ENCODE measurements at places on chromosomes 16 and 17. TPM values are rescaled to one million over a fixed set of nuclear protein-coding genes. Genes with fewer than 3 reads are reported as not detected.
A peak's percentile ranks its signal among the peaks of the same experiment; 100 is the strongest.

DNA sequence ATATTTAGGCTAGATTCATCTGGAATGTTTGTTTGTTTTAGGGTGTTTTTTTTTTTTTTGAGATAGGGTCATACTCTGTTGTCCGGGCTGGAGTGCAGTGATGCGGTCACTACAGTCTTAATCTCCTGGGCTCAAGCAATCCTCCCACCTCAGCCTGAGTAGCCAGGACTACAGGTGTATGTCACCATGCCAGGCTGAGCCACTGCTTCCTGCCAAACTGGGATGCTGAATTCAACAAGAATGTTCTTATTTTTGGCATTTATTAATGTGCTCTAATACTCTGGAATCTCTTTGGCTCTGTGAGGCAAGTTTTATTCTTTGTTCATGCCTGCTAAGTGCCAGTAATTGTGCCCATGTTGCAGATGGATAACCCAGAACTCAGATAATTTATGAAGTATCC, 21.5 kb downstream of the SP2 start:
- no peak for DNase-seq

DNA sequence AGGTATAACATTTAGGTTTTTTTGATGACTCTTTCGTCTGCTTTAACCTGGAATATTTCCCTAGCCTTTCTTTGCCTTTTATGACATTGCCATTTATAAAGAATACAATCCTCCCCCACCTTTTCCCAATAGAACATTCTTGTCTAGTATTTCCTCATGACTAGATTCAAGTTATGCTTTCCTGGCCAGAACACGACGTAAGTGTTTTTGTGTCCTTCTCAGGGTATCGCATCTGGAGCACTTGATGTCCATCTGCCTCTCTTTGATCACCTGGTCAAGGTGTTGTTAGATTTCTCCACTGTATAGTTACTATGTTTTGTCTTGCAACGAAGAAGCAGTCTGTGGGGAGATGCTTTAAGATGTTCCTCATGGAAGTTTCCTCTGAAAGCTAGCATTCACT, 87.4 kb downstream of the MSI2 start:
- no peak for DNase-seq

DNA sequence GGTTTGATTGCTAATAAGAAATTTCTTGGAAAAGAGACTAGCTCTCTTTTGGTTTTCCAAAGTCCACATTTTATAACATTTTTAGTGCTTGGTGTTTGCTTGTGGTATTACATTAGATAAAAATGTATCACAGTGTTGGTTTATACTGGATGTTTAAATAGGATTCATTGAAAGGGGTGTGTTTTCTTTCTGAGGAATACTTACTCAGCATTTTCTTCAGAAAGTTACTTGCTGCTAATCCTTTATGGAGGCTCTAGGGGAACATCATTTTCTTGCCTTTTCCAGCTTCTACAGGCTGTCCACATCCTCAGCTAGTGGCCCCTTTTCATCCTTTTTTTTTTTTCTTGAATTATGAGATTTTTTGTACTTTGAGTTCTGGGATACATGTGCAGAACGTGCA, 834 bp upstream of the KRT39 start:
- DNase-seq = no peak

- no peak for DNase-seq
These were observed 708.0 kb upstream of the SOX9 start for GRCh38 chr17:71412803-71413202.

The KRT32 gene
- total RNA-seq = not detected

- DNase-seq = no peak
These were observed 7.0 kb upstream of the MILR1 start for GRCh38 chr17:64441772-64442540.

DNA sequence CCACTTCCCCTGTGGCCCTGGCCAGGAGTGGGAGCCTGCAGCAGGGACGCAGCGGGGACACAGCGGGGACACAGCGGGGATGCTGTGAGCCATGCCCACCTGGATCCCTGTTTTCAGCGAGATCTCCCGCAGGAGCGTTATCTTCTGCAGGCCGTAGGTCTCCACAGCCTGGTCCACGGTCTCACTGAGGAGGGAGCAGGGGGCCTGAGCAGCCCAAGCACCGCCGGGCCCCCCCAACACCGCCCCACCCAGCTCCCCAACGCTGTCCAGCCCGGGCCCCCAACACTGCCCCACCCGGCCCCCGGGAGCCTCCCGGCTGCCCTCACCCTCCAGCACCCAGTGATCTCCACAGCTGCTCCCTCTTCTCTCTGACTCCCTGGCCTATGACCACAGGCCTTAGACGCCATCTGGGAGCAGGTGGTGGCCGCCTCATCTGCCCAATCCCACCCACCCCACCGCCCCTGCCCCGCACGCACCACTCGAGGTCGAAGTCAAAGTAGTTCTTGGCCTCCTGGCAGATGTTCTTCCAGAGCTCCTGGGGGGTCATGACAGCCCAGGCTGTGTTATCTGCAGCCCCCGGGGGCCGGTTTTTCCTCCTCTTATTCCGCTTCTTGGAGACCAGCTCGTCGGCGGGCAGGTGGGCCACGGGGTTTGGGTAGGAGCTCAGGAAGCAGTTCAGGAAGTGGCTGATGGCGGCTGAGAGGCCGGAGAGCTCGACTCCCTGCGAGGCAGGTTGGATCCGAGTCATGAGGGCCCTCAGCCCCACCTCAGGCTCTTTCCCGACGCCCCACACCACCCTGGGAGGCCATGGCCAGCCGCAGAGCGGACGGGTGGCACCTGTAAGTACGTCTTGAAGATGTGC, 17.0 kb downstream of the CLUH start:
- DNase-seq = no peak

The ZNF771 gene
- total RNA-seq = 1.5 TPM

The UTS2R gene
- total RNA-seq = not detected

The CRHR1 gene
- total RNA-seq = not detected

DNA sequence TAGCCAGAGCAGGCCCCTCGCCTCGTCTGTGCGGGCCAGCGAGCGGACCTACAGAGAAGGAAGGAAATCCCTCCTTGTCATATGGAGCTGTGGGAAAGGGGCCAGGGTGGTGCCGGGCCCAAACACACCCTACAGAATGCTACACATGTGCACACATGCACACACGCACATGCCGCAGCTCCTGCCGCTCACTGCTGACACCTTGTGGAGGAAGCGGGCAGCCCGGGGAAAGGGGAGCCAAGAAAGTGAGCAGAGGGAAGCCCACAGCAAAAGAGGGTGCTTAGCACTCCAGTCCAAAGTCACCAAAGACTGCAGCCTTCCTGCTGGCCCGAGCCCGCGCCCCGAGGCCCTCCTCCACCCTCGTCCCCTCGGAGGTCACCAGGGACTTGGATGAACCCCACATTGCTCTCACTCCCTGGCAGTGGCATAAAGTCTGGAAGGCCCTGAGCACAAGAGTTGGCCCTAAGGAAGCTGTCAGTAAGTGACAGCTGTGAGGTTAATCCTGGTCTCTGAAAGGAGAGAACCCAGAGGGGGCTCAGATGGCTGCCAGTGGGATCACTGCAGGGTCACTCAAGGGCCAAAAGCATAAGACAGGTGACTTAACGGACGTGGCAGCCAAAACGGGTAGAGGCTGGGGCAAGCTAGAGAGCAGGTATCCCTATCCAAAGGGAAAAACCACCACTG, 68.2 kb downstream of the MYO18A start:
- DNase-seq = peak; percentile 71

GRCh38 chr16:89685916-89686315, 573 bp upstream of the CDK10 start:
- DNase-seq = no peak

GRCh38 chr16:912322-912683, 58.5 kb downstream of the LMF1 start:
- DNase-seq = no peak

The KRT25 gene
- not detected for total RNA-seq

- DNase-seq = no peak
These were observed 176.3 kb upstream of the ASIC2 start for GRCh38 chr17:33469421-33469820.

GRCh38 chr17:42744283-42744805, 496 bp downstream of the EZH1 start:
- DNase-seq = peak; percentile 72

- DNase-seq = no peak
These were observed 5.8 kb downstream of the WIPF2 start for GRCh38 chr17:40224718-40225550.
